ENCODE measurements at places on chromosomes 6 and 20.

DNA sequence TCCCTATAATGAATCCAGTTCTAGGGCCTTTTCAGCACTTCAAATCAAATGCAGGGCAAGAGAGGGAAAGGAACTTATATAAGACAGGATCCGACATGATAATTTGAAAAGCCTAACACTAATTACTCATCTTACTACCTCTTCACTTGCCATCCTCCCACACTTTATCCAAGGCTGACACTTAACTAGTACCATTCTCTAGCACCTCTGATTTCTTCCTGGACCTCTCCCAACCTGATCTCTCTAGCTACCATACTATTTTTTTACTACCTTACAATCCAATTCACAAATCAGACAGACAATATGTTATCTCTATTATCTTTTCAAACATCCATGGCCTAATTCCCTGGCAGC, 50.4 kb downstream of the BTBD9 start:
- DNase-seq: no peak

GRCh38 chr20:19314621-19315020, 102.2 kb downstream of the SLC24A3 start:
- no peak for DNase-seq

DNA sequence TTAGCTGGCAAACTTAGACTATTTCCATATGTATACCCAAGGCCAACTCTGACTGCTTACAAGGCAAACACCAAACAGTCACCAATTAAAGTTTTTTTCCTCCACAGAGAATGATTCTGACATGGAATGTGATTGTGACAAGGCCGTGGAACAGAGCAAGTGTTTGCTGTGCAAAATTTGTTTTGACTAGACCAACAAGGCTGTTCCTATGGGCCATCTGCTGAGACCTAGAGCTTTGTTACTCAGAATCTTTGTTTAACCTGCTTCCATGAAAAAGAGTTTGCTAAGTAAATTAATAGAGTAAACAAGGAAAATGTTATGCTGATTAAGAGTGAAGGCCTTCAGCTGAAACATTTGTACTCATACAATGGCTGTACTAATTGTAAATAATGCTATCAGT, 51.6 kb upstream of the IMPG1 start:
- DNase-seq: no peak

DNA sequence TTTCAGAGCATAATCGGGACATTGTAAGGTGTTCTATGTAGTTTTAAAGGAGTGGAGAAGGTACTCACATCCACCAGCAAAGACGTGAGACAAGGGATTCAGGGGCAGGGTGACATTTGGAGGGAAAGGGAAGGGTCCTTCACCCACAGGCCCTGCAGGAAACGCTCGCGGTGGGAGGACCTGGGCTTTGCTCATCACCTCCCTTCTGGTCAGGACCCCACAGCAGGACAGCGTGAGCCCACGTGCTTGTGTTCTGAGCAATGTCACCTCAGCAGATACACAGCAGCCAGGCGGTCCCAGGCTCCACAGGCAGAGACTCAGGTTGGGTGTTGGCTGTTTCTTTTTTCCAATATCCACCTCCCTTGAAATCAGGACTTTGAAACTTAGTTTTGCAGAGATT, 27.5 kb downstream of the DLL1 start:
- no peak for DNase-seq

GRCh38 chr6:135722679-135723078, 128.8 kb upstream of the PDE7B start:
- DNase-seq: no peak

- no peak for DNase-seq
Measured at GRCh38 chr6:112117554-112117953, 30.2 kb downstream of the FAM229B start.

- peak; percentile 23 for DNase-seq
Measured at GRCh38 chr6:26304797-26305640, 60.0 kb upstream of the BTN3A2 start.

DNA sequence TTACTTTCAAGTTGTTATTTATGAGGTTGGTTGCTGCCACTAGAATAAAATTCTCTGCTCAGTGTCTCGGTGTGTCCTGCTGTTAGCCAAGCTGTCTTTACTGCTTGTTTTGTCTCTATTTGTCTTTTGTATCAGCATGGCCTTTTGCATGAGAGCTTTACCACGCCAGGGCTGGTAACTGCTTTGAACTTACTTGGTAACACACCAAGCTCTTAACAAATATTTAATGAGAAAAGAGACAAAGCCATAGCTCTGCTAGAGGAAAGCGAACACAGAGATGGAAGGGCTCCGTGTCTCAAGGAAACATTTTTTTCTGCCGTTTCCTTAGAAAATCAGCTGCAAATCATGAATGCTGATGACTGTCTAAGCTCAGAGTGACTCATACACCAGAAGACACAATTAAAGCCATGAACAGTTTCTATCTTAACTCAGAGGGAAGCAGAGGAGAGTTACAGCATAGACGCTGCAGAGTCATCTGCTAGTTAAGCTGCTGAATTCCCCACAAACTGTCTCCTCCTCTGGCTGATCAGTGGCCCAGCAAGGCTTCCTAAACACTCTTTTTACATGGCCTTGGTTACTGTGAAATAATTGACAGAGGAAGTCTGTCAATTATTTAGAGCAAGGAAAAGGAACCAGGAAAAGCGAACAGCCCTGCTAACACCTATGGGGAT, 44.8 kb downstream of the AGPAT4 start:
- DNase-seq: no peak

GRCh38 chr6:82567621-82568020, 204.0 kb downstream of the TPBG start:
- no peak for DNase-seq

GRCh38 chr20:48107560-48107959, 322.3 kb upstream of the SULF2 start:
- DNase-seq: no peak

DNA sequence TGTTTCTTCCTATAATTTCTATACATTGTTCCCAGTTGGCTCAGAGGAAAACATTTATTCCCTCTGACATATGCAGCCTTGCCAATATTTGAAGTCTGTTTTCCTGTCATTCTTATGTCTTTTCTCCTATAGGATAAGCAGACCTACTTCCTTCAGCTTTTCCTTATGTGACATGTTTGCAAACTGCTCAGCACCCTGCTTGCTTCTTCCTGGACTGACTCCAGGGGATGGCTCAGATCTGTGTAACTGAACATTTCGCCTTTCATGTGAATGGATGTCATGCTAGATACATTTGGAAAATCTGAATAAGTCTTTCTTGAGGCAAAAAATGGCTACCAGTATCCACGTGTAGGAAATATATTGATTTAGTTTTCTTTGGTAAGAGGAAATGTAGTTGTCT, 113.2 kb downstream of the CARMIL1 start:
- DNase-seq: no peak

- no peak for DNase-seq
Measured at GRCh38 chr6:13581700-13582229, 7.4 kb downstream of the SIRT5 start.

DNA sequence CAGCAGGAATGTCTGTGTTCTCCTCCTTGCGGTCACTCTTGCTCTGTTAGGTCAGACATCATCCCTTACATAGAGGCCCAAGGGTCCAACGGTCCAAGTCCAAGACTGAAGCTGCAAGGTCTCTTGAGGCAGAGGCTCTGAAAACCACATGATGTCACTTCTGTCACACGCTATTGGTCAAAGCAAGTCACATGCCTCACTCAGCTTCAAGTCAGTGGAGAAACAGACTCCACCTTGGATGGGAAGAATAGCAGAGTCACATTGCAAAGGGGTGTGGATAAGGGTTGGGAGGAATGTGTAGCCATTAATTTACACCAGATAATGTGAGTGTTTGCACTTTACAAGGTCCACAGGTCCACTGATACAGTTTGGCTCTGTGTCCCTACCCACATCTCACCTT, 17.5 kb downstream of the SLC52A3 start:
- DNase-seq: no peak

GRCh38 chr6:40563111-40563510, 24.1 kb downstream of the LRFN2 start:
- no peak for DNase-seq

- DNase-seq: no peak
Measured at GRCh38 chr6:169085466-169085865, 168.2 kb downstream of the THBS2 start.

Measured in mucosa of descending colon (tissue), 3 donors.